ENCODE measurements at places on chromosomes 1 and 21.

DNA sequence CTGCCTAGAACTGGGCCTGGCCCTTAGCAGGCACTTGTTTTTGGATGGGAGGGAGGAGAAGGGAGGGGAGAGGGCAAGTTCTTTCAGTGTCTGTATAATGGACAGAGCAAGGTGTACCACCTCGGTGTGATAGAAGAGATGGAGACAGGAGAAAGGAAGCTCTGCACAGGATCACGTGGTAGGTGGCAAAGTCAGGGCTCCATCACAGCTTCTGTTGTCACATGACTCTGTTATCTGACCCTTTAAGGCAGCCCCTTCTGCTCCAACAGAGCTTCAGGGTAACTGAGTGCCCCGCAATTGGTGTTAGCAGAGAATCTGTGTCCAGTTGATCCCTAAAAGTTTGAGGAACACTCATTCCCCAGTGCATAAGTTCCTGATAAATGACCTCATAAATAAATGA, 16.5 kb upstream of the ETS2 start:
- no peak for ATAC-seq

DNA sequence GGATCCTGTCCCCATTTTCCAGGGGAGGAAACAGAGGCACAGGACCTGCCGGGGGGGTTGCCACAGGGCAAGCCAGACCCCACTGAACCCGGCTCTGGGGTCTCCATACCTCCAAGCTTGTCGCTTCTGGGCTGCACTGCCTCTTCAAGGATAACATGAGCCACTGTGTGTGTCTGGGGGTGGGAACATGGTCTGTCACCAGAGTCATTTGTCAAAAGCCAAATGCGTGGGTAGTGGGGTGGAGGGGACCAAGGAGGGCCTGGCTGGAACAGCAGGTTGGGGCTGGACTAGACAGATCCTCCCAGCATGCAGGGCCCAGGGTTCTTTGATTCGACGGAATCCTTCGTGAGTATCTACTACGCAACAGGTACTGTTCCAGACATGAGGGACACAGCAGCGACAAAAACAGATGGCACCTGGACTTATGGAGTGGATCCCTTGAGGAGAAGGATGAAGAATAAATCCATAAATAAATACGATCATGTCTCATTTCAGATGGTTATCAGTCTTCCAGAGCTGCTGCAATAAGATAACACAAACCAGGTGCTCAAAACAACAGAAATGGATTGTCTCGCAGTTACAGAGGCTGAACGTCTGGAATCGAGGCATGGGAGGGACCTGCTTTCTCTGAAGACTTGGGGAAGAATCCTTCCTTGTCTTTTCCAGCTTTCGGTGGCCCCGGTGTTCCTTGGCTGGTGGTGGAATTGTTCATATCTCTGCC, 28.7 kb downstream of the C1QB start:
- ATAC-seq: peak; percentile 65

DNA sequence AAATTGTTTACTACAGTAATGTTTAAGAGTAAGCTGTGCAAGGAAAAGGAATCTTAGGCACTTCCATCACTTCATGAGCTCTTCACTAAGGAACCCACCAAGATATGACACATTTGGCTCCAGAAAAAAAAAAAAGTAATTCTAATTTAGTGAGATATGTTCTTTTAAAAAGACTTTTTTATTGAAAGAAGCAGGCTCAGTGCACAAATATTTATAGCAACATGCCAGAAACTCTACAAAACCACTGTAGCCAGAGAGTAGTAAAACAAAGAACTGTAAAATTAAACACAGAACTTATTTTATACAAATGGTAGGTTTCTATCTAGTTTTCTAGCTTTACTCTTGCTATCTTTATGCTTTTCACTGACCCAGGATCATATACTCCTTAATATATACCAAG, 434.6 kb upstream of the ADGRL2 start:
- ATAC-seq: no peak

DNA sequence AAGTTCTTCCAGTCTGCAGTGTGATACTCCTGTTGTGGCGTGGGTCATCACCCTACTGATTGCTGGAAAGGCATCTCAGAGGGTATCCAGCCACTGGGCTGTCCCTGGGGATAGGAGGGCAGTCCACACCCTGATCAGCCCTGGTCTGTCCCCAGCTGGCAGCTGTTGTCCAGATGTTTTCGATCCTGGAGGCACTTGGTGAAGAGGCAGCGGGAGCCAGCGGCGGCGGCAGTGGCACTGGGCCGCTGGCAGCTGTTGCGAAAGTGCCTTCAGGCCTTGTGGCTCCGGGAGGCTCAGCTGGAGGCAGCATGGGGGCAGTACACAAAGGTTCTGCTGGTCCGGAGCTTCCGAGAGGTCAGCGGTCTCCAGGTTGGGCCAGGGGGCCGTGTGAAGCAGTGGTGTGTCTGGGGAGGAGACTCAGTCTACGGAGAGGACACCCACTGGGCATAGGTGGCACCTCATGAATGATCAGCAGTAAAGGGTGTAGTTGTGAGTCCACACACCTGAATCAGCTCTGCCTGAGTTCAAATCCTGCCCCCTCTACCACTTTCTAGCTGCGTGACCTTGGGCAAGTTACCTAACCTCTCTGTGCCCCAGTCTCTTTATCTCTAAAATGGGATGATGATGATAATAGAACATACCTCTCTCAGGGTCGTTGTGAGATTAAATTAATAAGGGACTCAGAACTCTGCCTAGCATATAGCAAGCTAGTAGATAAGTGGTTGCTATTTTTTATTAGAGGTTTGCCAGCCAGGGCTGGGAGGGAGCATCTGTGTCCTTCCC, 6.1 kb downstream of the C1orf167 start:
- ATAC-seq: no peak

DNA sequence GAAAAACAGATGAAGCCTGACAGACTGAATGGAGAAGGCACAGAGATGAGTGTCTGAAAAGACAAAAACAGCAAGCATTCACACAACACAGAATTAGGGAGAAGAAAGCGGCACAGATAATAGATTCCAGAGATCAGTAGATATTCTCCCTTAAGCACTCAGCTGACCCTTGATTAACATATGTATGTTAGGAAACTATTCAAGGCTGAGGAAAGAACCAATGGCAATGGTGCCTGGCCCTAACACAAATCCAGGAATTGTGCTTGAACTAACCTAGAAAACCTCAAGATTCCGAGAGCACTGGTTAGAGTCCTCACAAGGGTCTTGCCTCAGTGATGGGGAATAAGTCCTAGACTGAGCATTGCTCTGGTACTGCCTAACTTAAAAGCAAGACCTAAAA, 30.9 kb downstream of the KCNT2 start:
- no peak for ATAC-seq

DNA sequence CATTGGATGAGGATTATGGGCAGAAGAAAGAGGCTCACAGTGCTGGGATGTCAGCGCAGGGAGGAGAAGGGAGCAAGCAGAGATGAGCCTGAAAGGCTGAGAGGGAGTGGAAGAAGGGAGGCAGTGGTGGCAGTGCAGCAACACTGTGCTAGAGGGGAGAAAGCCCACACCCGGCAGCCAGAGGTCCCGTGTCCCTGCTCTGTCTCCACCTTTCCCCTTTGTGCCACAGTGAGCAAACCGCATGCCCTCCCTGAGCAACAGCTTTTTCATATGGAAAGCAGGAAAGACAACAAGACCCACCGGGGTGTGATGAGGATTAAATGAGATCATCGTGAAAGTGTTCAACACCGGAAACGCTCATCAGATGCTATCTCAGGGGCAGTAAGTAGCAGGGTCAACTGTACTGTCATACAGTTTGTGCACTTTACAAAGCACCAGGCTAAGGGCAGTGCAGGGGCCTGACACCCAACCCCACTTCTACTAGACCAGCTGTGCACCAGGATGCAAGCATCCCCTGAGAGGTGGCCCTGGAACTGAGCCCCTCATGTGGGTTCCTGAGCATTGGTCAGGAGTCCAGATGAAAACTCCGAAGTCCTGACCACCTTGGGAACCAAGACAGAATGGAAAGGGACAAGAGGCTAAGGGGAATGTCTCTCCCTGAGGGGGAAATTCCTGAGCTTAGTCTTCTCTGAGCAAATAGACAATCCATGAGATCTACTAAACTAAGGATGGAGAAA, 9.1 kb downstream of the NHLH1 start:
- peak; percentile 15 for ATAC-seq

- no peak for ATAC-seq
Measured at GRCh38 chr1:63173161-63173560, 149.2 kb upstream of the FOXD3 start.

Data from SK-N-SH treated with all-trans-retinoic acid at 6 μM for 48 hours (cell line).